Kidney epithelial cell (primary cell): ENCODE measurements at places on chromosomes 5 and 9. TPM values are rescaled to one million over a fixed set of nuclear protein-coding genes. Genes with fewer than 3 reads are reported as not detected.

Gene FOXI1
- total RNA-seq: not detected in 2 replicates

Gene FRMD3
- total RNA-seq: 5.0 and 5.2 TPM in 2 replicates

Gene RFX3
- total RNA-seq: 4.4 and 5.6 TPM in 2 replicates

DNA sequence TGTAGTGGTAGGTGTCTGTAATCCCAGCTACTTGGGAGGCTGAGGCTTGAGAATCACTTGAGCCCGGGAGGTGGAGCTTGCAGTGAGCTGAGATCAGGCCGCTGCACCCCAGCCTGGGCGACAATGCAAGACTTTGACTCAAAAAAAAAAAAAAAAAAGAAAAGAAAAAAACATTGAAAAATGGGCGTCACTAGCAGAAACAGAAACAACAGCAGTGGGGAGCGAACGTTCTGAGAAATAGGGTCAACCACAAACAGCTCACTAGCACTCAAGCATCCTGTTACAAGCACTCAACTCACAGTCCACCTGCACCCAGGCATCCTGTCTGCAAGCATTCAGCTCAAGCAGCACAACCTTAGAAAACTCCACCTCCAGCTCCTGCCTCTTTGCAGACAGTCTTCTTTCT is 17.2 kb downstream of the TRIM14 start:
- no peak for DNase-seq

- DNase-seq: peak; percentile 12
Observed at GRCh38 chr9:37283730-37284325, 138.7 kb upstream of the GRHPR start.

Gene LCN15
- not detected in 2 replicates for total RNA-seq

DNA sequence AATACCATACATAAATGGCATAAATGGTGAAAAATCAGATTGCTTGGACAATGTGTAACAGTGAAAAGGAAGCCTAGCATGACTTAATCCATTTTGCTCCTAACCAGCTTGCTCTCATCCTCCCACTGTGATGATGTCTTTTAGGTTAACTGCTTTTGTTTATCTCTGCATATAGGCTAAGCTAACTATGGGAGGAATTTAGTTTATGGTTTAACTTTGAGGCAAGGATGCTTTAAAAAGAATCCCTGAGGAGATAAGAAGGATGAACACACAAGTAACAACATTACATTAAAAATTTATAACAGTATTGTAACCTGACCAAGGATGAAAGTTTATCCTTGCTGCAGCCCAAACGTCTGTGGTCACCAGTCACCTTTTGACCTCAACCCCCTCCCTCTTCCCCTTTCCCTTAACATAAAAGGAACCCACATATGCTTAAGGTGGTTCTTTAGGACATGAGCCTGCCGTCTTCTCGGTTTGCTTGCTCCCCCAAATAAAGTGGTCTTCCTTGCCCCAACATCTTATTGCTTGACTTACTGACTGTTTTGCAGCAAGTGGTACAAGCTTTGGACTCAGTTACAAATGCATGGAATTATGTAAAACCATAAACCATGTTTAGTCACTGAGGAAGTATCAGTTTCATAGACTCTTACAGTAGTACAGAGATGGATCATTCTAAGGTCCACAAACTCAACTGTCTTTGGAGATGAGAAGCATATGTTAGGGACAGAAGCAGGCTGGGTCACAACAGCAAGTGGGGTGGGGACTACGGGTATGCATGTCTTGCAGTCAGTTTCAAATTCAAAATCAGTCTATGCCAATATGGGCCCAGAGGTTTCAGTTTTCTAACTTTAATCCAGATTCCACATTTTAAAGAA is 31.3 kb downstream of the AGXT2 start:
- no peak for DNase-seq

DNA sequence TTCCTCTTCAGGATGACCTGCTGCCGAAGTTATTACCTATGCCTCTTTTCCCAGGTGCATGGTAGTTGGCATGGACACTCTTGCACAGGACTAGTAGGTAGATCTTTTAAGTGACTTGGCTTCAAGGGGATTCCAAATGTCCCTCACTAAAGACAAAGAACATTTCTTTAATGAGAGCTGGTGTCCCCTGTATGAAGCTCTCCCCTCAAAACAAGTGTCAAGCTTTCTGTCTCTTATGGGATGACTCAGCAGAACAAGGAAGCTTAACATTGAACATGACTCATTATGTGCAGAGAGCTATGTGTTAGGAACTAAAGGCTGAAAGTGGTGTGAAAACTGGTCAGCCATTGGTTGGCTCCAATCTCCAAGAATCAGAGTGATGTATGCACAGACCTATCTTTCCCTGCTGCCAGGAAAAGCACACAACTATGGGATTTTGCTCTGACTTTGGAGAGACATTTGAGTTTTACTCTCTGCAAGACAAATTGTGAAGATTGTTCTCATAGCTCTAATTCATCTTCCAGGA is 120.5 kb downstream of the PRDM6 start:
- peak; percentile 81 for DNase-seq

DNA sequence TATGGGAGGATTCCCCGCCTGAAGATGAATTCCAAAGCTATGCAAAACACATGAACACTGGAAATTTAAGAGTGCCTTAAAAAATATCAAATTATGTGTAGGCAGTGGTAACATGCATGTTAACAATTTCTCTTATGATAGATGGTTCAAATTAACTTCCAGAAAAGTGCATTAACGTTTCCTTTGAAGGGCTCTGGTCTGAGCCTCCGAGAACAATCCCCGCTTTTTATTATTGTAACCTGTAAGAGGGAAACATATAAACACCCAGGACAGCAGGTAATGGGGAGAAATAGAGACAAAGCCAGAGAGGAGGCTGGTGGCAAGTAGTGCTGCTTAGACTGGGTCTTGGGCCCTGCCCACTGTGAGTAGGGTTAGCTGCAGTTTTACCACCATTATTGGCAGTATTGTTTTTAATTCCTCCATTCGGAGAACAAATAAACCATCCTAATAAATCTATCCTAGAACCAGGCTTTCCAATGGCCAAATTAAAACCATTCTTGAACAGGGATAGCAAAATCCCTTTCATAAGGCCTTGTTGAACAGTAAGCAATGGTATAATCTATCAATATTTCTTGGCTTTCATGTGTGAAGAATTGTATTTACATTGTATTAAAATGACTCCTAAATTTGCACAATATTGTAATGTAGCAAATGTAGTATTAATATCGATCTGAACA is 6.3 kb downstream of the NR2F1 start:
- DNase-seq: no peak

Gene C6
- not detected in 2 replicates for total RNA-seq

DNA sequence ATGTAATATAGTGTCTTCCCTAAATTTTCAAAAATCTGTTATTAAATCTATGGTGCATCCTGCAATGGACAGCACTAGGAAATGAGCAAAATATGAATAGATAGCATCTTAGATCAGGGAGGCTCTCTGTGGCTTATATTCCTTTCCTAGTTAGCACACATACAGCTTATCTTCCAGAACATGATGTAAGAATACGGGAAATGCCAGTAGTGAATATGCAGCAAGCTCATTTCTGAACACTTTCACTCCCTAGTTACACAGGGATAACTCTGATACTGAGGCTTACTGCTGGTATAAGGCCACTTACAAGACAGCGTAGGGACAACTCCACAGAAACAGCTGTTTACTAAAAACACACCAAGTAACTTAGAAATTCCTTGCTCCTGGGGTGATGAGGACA is 297.3 kb upstream of the SMARCA2 start:
- DNase-seq: no peak

Gene CSF1R
- total RNA-seq: 0.41 and 0.75 TPM in 2 replicates

Gene ADAMTSL1
- 0.08 and 0.62 TPM in 2 replicates for total RNA-seq

DNA sequence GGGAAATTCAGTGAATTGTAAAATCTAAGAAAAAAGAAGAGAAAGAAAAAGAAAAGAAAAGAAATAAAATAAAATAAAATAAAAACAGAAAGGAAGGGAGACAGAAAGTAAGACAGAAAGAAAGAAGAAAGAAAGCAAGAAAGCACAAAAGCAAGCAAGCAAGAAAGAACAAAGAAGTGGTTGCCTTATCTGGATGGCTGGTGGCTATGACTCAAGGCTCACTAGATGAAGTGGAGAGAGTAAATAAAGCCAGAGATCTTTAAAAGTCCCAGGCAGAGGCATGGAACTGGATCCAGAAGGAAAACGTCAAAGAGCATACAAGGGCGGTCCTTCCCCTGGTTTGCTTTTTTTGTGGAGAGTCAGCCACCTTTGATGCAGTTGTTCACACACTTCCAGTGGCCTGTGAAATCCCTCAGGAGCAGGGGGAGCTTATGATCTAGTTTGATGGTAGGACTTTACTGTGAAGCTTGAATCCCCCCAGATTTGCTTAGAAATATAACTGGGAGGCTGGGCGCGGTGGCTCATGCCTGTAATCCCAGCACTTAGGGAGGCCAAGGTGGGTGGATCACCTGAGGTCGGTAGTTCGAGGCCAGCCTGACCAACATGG is 176.7 kb upstream of the HMHB1 start:
- no peak for DNase-seq

Gene IL7R
- total RNA-seq: 1.6 and 4.0 TPM in 2 replicates

Gene TMEM167A
- total RNA-seq: 40.2 and 46.0 TPM in 2 replicates

GRCh38 chr9:2363138-2363745 is 258.3 kb upstream of the VLDLR start:
- DNase-seq: no peak

DNA sequence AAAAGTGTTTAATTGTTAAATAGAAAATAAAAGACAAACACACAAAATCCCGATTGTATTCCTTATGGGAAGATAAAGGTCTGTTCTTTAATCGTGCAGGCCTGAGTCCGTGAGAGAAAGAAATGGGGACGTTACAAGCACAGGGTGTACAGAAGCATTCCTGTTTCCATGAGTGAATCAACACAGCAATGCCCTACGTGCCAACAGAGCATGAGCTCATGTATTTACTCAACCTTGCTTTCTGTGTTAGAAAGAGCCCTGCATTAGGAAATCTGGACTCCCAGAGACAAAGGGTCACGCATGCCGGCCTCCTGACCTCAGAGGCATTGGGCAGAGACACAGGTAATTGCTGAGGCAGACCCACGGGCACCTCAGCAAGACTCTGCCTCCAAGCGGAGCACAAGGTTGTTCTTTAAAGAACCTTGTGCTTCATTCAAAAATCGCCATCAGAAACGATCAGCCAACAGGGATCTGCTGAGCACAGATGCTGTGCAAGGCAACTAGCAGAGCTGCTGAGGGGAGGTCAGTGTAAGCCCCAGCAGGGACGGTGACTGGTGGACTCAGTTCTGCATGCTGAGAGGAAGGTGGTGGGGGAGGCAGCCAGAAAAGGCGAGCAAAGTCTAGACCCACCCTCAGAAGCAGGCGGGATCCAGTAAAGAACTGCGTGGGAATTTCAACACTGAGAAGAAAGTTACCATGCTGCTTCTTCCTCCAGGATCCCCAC is 101.0 kb downstream of the TLE1 start:
- DNase-seq: peak; percentile 96

- DNase-seq: no peak
Observed at GRCh38 chr9:78958892-78959291, 612.9 kb upstream of the TLE4 start.

DNA sequence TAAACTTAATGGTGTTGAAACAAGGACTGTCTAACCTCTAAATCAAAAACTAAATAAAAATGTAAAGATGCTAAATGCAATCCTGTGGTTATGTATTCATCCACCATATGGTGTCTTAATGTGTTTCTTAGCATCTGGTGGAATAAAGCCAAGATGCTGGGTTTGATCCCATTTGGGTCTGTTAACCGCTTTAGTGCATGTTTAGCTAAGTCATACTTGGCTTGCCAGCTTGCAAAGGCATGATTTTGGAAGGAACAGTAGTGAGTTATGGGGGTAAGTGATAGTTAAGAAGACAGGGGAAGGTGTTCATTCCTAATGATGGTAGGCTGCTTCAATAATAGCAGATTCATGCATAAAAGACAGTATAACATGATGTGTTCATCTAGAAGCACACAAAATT is 139.0 kb upstream of the SLC27A6 start:
- no peak for DNase-seq

DNA sequence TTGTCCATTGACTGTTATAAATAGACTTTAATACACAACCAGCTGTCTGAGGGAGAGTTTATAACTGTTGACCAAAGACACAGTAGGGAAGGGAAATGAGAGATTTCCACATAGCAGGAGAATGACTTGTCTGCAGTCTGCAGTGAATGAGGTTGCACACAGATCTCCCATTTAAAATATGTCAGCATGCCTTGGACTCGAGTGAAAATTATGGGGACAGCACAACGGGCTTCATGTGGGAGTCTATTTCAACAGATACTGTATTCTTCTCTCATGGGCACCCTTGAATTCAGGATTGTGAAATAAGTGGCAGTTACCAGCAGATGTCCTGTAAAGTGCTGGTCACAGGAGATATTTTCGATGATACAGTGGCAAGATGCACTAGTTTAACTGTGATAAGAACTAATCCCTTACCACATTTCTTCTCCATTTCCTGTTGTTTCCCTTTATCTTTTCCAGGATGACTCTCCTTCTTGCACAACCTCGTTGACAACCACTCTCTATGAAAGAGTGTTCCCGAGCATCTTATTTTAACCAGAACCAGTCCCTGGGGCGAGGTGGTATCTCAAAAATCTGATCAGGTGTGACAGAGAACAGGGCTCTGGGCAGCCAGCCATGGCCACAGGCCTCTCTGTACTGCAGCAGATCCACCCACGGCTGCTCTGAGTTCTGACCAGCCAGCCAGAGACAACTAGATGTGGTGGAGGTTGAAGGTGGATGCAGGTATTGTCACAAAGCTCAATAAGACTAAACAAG is 51.5 kb upstream of the MAP3K1 start:
- no peak for DNase-seq

Gene BNC2
- 0.96 and 1.5 TPM in 2 replicates for total RNA-seq

- DNase-seq: no peak
Observed at GRCh38 chr9:109817146-109817845, 37.3 kb downstream of the PALM2AKAP2 start.
